Cortex of kidney (tissue), 1 donor: ENCODE measurements at places on chromosomes 3 and 15.

DNA sequence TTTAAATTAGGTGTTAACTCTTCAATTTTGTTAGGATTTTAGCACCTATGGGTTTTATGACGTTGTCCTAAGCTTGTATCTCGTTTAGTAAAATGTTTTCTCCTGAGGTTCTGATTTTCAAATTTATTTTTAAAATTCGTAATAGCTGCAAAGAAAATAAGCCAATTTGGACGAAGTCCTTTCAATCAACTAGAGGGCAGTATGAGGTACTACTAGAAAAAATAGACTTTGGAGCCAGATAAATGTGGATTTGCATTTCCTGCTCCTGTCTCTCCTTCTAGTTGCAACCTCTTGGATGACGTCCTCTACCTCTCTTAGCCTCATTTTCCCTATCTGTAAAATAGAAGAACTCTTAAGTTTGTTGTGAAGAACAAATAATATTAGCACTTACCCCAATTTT is 81.1 kb downstream of the SLTM start:
- no peak for DNase-seq

- no peak for DNase-seq
Observed at GRCh38 chr3:154428286-154429206, 1.4 kb downstream of the GPR149 start.

GRCh38 chr3:194102436-194102835 is 33.5 kb upstream of the HES1 start:
- DNase-seq: no peak

DNA sequence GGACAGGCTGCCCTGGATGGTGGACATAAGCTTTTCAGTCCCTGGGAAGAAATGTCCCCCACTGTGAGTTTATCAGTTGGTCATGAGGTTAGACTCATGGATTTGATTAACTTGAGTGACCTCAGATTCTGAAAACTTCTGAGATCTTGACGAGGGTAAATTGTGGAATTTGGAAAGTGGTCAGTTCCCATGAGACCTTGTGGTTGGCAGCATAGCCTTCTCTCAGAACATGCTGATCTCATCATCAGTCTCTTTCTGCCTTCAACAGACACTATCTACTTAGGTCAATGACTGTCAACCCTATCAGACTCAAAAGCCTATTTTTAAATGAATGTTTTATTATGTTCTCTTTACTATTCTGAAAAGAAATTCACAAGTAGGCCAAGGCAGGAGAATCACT is 45.6 kb upstream of the NDUFB4 start:
- DNase-seq: no peak
